ENCODE measurements at places on chromosomes 16 and 17.

DNA sequence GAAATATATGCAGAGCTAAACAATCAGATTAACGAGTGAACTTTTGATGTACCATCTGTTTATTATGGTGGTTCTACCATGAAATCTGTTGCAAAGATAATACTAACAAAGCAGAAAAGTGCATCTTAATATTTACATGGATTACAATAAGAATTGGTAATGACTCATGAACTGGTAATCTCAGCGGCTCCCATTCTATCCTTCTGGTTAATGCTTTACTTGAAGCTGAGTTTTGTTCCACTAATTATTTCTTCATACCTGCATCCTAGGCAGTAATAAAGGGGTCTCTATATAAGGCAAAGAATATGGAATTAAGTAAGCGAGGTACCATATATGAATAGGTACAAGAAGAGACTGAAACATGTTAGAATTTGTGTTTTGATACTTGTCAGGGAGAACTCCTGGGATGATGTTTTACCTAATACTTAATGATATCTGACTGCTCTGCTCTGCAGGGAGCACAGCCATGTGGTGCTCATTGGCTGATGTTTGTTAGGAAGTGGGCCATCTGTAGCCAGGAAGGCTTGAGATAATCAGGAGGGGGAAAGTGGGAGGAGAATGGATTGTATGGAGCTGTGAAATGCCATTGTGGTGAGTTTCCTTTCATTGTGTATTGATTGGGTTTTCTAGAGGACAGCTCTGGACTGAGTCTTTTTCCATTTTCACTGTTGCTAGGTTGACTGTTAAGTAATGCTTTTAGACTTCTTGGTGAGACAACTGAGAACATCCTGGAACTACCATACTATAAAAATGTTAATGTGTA, 52.6 kb downstream of the MAP2K6 start:
- no peak for DNase-seq

DNA sequence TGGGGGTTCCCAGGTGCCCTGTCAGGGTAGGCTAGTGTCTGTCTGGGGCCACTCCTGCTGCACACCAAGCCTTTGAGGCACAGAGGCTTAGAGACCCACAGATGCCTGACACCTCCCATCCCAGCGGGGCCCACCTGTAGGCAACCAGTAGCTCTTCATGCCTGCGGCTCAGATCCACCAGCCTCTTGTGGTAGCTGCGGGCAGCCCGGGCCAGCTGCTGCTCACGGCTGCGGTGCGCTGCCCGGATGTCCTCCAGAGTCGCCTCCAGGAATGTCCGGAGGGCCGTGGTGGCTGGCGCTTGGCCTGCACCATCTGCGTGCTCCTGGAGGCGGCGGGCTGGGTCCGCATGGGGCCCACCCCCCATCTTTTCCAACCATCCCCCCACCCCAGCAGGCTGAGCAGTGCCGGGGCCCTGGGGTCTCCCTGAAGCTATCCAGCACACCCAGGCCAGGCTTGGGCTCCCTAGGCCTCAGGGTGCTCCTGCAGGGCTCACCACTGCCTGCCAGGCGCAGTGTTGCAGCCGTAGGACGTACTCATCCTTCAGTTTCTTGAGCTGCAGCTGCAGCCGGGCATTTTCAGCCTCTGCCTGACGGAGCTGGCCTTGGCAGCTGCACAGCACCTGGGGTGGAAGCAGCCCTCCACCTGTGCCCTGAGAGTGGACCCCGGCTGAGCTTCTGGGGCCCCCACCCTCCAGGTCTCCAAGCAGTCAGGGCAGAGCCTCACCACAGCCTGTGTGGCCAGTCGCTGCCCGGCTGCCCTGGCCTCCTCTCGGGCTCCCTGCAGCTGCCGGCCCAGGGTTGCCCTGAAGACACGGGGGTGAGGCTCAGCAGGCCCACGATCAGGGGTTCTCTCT, 1.8 kb downstream of the CCDC78 start:
- DNase-seq: no peak

DNA sequence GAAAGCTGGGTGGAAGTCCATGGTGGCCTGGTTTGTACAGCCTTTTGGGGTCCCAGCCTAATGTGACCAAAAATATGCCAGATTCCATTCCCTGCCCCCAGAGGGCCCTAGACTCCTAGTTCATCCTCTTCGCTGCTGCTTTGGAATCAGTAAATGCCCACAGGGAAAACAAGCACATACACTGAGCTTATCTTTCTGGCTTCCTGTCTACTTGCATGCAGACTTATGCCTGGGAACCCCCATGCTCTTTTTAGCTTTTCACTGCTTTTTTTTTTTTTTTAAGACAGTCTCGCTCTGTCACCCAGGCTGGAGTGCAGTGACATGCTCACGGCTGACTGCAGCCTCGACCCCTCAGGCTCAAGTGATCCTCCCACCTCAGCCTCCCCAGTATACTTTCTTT, 6.2 kb upstream of the CD300LG start:
- DNase-seq: no peak

DNA sequence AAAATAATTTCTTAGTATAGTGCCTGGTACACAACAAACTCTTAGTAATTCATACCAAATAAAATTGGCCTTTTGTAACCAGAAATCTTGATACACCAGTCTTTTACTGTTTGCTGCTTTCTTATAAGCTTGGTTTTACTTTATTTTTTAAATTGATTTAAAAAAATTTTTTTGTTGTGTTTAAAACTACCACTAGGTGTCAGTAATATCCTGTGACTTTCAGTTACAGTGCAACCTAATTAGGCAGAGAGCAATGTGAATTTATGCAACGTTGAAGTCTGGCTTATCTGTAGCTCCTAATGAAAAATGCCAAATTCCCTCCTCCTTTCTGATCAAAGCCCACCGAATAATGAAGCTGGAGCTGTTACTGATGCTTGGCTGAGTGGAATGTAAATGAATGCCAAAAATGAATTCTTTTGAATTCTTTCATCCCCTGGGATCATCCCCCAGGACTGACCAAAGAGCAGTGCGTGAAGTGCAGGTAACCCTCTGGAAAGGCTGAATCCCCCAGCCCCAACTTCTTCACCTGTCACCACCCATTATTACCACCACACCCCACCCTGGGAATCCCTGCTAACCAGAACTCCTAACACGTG, 3.8 kb downstream of the ERCC4 start:
- no peak for DNase-seq

GRCh38 chr16:58832386-58832895, 98.3 kb upstream of the GOT2 start:
- DNase-seq: no peak

DNA sequence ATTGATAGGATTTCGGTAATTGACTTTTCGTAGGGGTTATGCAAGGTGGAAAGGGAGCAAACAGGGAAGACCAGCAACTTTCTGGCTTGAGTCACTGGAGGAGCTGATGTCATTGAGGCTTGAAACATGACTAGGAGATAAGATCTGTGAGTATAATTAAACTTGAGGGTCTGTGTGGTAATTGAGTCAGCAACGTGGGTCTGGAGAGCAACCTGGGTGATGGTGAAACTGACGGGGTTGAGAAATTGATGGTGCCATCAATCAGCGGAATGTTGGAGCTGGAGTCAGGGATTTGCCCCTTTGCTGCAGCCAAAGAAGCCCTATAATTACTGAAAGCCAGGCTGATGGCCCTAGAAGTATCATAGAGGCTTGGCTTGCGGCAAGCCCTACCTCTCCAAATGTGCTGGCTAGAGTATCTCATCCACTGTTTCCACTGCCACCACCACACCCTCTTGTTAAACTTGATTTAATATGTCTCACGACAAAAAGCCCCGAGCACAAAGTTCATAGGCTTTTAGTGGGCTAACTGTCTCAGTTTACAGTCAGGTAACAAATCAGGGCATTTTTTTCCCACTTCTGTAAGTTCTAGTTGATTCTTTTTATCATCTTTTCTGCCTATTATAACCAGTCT, 186.9 kb upstream of the ELAC2 start:
- no peak for DNase-seq

DNA sequence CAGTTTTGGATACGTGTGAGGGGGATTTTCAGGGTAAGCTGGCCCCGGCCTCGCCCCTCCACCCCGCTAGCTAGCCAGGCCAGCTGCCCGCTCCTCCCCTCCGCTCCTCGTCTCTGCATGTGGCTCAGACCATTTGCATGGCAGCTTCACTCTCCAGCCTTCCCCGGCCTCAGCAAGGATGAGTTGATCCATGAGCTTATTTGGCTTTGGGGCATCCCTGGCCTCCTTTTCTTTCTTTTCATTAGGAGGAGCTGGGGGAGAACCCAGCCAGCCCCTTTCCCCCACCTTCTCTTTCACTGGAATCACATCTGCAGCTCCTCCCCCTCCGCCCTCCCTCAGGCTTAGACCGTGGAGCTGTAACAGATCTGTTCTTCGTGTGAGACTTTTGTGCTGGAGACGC, 30.7 kb downstream of the ELAC2 start:
- no peak for DNase-seq

GRCh38 chr17:5509482-5509881, 23.1 kb downstream of the MIS12 start:
- DNase-seq: no peak

DNA sequence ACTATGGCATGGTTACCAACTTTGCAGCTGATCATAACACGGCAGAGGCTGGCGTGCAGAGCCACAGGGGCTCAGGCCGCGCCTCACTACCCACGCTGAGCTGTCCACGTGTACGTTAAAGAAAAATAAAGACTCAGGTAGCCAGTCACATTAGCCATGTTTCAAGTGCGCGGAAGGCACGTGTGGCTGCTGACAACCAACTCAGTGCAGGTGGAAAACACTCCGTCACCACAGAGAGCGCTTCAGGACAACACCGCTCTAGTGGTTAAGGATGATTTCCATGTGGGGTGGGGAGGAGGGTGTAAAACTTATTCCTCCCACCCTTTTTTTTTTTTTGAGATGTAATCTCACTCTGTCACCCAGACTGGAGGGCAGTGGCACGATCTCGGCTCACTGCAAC, 33.8 kb downstream of the ZCCHC14 start:
- no peak for DNase-seq

GRCh38 chr16:72434159-72434558, 262.2 kb upstream of the PMFBP1 start:
- no peak for DNase-seq

DNA sequence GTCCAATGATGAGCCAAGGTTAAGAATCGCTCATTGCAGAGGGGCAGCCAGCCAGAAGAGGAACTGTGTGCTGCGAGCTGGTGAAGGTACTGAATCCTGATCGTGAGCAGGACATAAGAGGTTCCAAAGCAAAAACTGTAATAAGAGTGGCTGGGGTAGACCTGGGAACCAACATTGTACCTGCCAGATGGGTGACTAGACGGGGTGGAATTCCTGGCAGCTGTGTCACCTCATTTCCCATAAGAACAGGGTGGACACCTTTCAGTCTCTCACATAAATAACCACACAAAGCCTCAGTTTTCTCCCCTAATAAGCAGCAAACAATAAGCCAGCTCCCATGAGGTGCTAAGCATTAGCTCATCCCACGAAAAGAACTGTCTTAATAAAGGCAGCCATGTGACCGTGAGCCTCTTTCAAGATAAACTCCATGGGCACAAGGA, 290.3 kb downstream of the SOX9 start:
- DNase-seq: no peak

DNA sequence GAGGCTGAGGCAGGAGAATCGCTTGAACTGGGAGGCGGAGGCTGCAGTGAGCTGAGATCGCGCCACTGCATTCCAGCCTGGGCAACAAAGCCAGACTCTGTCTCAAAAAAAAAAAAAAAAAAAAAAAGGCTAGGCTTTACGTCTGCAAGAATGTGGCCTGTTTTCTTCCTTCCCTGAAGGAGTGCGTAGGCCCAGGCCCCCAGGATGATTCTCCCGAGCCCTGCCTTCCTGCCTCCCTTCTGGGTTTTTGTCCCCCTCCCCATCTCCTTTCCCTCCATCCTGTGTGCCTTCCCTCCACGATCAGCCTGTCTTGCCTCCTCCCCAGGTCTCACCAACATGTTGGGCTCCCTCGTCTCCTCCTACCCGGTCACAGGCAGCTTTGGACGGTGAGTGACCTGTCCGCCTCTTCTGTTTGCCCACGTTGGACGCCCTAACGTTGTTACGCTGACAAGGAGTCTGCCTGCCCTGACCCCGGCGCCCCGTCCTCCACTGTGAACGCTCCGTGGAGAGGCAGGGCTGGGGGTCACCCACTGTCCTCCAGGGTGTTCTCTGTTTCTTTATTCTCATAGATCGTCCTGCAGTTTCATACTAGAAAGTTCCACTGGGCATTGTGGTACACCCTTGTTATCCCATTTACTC, 15.7 kb upstream of the RNF213 start:
- DNase-seq: no peak

DNA sequence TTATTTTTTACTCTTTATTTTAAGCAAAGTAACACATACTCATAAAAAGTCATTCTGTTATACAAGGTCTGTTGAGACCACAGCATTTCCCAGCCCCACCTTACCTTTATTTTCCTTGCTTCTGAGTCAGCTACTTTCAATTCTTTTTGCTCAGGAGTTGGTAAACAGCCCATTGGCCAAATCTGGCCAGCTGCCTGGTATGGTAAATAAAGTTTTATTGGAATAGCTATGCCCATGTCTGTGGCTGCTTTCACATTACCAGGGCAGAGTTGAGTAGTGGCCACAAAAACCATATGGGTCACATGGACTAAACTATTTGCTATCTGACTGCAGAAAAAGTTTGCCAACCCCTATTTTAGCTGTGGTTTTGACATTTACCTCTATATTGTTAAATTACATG, 3.4 kb upstream of the NSRP1 start:
- DNase-seq: no peak

Measured in effector CD8-positive, alpha-beta T cell (primary cell).